CD4-positive, alpha-beta T cell treated with Interleukin-17A for 1 hour (primary cell): ENCODE measurements at places on chromosomes 5 and 9.
A peak's percentile ranks its signal among the peaks of the same experiment; 100 is the strongest.

DNA sequence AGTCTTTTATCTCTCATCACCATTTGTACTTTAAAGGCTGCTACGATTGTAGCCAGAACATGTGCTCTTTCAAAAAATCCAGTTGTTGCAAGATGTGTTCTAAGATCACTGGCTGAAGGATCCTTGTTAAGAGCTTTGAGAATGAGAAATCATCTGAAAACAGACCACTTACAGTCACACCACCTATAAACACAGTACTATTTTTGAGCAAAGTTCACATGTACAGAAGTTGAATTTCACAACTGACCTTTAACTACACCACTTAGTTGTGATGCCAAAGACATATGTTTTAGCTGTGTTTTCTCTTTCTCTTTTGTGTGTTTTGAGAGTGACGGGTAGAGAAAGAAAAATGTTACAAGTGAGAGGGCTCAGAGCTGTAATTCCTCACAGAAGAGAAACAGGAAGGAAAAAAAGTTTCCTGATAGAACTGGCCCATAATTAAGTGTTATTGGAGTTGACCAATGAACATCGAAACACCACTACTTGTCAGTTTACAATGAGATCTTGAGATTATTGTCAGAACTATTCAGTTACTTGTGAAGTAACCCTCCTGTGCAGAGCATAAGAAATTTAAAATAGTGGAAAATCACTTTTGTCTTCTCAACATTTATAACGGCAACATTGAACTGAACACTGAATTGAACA, 245.4 kb downstream of the MLLT3 start:
- DNase-seq, result no peak

- DNase-seq, result no peak
Observed at GRCh38 chr9:5838884-5839571, 6.1 kb upstream of the ERMP1 start.

GRCh38 chr9:107989544-107989943, 500.0 kb upstream of the KLF4 start:
- no peak for DNase-seq

- DNase-seq, result no peak
Observed at GRCh38 chr5:86442036-86442745, 175.6 kb upstream of the COX7C start.

GRCh38 chr5:79585116-79585515, 27.1 kb upstream of the TENT2 start:
- DNase-seq, result no peak

- no peak for DNase-seq
Observed at GRCh38 chr9:6931913-6932312, 174.1 kb downstream of the KDM4C start.

DNA sequence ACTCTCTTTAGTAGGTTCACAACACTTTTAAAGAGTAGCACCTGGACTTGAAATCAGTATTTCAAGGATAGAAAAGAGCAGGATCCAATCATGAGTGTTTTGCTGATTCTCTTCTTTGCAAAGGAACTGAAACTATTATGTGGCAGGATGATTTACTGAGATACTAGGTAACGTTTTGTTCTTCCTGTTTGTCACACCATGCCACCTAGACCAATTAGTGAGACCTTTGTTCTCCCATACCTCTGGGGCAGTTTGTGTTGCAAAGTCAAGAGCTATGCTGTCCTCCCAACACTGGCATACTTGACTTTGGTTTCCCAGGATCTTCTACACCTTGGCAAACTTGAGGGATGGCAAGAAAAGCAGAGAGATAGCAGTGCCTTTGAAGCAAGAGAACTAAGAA, 43.4 kb downstream of the PPP1R2B start:
- no peak for DNase-seq

GRCh38 chr9:97848480-97849237, 4.4 kb upstream of the FOXE1 start:
- peak; percentile 32 for DNase-seq

- DNase-seq, result no peak
Observed at GRCh38 chr9:70835323-70835722, 286.1 kb downstream of the TRPM3 start.

DNA sequence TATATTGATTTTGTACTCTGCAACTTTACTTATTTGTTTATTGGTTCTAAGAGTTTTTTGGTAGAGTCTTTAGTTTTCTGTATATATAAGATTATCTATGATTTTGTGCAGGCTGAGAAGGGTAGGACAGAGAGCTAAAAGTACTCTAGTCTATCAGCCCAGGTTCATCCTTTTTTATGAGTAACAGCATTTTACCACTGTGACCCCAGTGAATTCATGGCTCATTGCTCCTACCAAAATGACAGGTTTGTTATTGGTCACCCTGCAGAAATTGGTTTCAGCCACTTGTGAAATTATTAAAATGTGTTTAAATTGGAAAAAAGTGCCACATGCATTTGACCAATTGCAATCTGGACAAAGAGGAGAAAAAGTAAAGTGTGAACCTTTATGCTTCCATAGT, 421.4 kb upstream of the DAB2 start:
- DNase-seq, result no peak

DNA sequence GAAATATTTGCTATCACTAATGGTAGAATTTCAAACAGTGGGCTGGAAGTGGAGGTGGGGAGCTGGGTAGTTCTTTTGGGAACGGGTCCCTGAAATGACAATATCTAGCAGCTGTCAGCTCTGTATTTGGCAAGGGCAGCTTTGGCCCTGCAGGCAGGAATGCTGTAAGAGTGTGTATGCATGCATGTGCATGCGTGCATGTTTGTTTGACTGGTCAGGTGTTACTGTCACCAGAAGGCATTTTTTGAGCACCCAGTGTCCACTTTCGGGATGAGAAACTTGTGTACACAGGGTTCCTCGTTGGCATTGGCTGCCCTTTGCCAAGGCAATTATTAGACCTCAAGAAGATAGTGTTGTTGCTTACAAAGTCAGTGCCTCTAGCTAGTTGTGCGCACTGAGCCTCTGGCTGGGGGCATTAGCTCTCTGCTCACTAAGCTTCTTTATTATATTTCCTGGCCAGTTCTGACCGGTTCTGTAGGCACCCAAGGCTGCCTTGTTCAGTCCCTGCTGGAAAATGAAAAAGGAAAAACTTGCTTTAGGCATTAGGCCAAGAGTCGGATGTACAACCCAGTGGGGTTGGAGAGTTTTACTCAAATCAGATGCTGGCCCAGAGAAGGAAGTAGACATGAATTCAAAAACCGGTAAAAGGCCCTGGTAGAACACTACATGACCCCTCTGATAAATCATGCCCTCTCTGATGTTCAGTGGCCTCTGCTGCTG, 2.0 kb downstream of the CYFIP2 start:
- no peak for DNase-seq

DNA sequence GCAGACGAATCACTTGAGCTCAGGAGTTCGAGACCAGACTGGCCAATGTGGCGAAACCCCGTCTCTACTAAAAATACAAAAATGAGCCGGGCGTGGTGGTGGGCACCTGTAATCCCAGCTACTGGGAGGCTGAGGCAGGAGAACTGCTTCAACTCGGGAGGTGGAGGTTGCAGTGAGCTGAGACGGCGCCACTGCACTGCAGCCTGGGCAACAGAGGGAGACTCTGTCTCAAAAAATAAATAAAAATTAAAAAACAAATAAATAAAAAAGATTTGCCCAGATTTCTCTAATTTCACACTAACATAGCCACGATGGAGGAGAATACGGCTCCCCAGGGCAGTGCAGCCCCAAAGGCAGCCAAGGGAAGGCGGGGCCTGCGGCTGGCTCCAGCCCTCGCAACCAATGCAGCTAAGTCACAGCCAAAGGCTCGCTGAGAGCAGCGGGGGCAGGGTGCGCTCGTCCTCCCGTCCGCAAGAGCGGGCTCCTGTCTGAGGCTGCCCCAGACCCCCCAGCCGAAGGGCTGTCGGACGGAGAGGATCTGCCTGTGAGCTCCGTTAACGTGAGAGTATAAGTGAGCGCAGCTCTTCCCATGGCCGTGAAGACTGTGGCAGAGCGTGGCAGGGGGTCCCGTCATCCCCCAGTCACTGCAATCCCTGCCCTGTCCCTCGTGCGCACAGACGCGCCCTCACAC, 43.5 kb downstream of the SLC12A7 start:
- no peak for DNase-seq

DNA sequence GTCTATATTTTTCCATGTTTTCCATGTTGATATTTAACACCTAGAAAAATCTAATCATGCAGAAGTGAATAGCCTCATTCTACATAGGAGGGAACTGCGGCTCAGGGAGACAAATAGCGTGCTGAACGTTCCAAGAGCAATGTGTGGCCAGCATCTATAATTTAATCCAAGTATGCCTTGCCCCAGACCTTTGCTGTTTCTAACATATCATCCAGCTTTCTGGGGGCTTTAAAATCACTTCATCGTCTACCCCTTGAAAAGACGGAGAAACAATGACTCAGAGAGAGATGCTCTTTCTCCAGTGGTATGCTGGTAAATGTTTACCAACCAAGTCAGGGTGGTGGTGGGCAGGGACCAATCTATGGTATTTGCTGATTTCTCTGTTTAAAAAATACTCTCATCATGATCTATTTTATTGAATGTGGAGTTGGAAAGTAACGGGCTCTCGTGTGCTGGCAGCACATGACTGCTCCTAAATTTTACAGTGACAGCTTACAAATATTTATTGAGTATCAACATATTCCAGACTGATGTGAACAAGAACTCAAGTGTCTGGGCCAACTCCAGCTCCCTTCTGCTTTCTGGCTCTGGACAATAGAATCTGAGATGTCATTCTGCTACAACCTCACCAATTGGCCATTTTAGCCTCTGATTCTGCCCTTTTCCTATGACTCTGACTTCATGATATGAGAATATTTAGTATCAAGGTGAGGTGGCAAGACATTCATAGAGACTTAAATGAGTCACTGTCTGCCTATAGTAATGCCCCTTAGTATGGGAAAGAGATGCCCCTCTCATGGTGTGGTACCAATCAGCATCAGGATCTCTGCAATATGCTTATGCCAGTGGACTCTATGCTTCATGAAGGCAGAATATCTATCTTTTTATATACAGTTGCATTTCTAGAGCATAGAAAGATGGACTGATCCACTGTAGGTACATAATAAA, 407.4 kb upstream of the TNC start:
- DNase-seq, result no peak

DNA sequence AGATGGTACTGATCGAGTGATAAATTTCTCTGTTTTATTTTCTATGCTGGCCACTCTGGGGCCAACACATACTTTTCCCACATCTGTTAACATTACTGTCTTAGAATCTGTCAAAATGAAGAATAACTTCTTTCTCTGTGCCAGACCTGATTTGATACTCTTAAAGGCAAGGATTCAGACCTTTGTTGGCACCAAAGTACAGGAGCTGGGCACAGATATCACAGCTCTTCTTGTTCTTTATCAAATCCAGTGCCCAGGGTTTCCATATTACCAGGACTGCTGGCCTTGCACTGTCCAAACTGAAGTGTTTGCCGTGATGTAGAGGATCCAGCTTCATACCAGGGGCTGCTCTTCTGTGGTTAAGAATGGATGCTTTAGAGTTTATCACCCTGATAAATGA, 20.9 kb downstream of the ZNF474 start:
- DNase-seq, result no peak

DNA sequence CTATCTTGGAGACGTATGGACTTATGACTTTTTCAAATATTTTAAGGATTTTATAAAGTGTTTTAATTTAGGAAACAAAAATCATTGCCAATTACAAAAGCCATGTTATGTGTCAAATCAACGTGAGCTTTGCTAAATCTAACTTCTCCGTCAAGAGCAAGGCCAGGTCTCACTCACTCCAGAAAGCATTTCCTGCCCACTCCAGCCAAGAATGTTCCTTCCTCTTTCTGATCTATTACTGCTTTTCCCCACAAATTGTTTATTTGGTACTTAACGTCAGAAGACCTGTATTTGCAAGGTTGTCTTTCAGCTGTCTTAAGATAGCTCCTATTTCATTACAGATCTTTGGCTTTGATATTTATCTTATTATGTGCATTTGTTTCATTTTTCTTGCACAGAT, 193.5 kb upstream of the HAPLN1 start:
- no peak for DNase-seq

DNA sequence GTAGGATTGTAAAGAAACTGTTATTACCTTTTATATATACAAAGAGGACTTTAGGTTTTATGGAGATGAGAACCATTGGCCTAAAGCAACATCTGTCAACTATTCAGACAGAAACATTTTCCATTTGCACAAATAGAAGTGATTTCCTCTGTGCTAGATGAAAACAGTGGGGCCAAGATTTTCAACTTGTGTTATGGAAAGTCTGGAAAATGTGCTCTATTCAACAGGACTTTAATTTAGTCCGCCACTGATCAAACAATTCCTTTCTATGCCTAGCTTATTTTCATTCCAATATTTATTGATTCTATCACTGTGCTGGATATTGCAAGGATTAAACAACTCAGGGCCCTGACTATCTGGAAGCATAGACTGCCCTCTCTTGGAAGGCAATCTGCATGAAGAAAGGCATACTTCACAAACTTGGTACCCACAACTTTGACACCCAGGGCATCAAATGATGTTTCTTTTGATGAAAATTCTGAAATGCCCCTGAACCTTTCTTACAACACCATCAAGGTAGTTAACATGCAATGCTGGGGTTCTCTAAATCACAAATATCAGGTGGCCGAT, 126.6 kb upstream of the HMHB1 start:
- DNase-seq, result no peak

GRCh38 chr9:105004466-105005090, 76.6 kb upstream of the ABCA1 start:
- no peak for DNase-seq

DNA sequence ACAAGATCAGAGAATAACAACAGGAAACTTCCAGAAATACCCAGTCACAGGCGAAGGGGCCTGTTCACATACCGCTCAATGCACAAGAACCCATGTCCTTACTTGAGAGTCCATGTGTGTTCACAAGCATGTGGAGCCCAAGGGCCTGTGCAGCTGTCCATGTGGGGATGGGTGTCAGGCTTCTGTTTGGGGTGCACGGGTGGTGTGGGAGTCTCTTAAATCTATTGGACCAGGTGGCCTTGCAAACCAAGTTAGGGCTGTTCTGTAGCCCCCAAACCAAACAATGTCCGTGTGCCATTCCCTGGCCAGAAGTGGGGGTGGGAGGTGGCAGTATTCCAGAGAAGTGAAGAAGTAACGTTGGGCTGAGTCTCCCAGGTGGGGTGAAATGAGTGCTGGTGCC, 222.3 kb downstream of the PBX3 start:
- DNase-seq, result no peak

DNA sequence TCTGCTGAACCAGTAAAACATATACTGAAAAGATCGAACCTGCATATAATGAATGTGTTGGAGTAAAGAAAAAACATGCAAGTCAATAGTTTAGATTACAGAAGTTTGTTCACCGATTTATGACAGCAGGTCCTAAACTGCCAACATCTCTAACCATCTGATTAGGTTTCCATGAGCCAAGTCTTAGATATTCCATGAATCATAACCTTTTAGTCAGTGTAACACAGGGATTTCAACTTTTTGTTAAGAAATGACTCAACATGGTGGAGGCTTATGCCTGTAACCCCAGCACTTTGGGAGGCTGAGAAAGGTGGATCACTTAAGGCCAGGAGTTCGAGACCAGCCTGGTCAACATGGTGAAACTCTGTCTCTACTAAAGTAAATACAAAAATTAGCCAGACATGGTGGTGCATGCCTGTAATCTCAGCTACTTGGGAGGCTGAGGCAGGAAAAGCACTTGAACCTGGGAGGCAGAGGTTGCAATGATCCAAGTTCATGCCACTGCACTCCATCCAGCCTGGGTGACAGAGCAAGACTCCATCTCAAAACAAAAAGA, 38.7 kb downstream of the APC start:
- no peak for DNase-seq
